Lower leg skin (tissue), 4 donors: ENCODE measurements at places on chromosomes 11 and 22. TPM values are rescaled to one million over a fixed set of nuclear protein-coding genes. Genes with fewer than 3 reads are reported as not detected.

- no peak for DNase-seq
Measured at GRCh38 chr11:29166306-29166705, 850.5 kb downstream of the KCNA4 start.

DNA sequence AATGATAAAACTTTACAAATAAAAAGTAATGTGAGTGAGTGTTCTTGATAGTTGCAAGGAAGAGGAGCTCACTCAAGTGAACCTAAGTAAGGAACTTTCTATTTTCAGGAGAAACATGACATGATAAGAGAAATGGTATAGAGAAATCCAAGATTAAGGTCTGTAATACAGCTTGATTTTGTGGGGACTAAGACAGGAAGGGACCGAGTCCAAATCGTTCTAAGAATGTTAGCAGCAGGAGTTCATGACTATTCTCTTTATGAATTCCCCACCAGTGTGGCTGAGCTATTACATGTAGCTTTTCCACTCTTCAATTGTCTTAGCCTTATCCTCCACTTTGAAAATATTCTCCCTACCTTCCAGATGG lies 698.6 kb upstream of the ARHGAP42 start:
- DNase-seq = no peak

GRCh38 chr22:46536537-46537224 lies 739 bp downstream of the CELSR1 start:
- no peak for DNase-seq

GRCh38 chr11:20084921-20085814 lies 75.1 kb downstream of the DBX1 start:
- DNase-seq = no peak

GRCh38 chr22:44037519-44038375 lies 13.6 kb downstream of the PARVB start:
- DNase-seq = peak; percentile 54

- no peak for DNase-seq
Measured at GRCh38 chr22:26525946-26526564, 13.8 kb upstream of the TFIP11 start.

DNA sequence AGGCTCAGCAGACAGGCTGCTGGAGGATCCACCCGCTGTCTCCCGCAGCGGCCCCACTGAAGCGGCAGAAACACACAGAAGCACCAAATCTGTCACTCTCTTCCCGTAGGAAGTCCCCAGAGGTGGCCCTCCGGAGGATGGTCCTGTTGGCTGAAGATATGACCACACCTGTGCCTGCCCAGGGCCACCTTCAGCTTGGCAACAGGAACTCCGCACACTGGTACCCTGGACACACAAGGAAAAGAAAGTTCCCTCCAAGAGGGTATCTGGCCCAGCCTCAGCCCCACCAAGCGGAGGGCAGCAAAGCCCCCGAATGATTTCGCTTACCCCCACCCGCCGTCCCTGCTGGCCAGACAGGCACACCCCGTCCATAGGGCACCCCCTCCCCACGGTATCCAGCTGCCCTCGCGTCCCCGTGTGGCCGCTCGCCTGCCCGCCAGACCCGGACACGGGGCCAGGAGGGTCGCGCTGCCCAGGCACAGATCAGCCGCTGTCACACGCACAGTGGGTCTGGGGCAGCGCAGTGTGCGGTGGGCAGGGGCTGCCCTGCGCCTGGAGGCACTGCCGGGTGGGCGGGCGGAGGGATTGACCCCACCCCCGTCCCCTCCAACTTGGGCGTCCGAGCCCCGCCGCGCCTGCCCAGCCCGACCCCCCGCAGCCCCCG lies 7.0 kb downstream of the RASSF7 start:
- DNase-seq = no peak

CREB3L1 gene
- total RNA-seq = 0.61 TPM

PHF21B gene
- not detected for total RNA-seq

ACTN3 gene
- not detected for total RNA-seq

HINFP gene
- 15.0 TPM for total RNA-seq

GVQW3 gene
- 0.42 TPM for total RNA-seq

CHST1 gene
- total RNA-seq = 1.5 TPM

TMEM191C gene
- total RNA-seq = 1.1 TPM
